NCI-H345 (cell line): ENCODE measurements at places on chromosomes 1 and 21.

DNA sequence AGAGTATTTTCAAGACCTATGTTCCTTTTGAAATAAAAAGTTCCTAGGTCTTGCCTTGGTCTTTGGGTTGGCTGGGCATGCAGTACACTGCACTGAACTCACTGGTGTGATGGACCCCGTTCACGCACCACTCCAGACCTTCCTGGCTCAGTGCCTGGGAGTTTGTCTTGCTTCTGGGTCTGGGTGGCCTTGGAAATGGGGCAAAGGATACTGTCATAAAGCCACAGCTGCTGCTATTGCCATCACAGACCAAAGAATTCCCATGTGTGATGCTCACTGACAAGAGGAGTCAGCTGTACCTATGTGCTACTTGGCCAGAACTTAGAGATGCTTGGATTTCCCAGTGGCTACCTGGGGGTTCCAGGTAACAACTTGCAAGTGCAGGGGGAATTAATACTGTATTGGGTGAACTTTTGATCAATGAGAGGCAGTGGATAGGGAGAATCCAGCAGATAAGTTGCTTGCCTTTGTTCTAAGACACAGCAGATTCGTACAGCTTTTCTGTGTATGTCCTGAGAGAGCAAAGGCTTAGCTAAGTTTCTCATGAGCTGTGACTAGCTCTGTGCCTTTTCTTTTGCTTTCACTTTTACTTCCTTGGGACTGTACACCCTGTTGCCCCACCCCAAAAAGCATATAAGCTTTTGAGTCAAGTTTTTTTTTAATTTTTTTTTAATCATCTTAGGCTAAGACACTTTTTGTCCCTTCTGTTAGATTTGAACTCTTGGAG, 115.3 kb downstream of the RUNX1 start:
- no peak for DNase-seq

- DNase-seq, result no peak
Observed at GRCh38 chr1:231512147-231512698, 16.2 kb upstream of the TSNAX start.

- no peak for DNase-seq
Observed at GRCh38 chr1:56339093-56339492, 240.3 kb downstream of the PLPP3 start.

- DNase-seq, result peak; percentile 59
Observed at GRCh38 chr1:23634840-23635651, 56.6 kb upstream of the RPL11 start.

DNA sequence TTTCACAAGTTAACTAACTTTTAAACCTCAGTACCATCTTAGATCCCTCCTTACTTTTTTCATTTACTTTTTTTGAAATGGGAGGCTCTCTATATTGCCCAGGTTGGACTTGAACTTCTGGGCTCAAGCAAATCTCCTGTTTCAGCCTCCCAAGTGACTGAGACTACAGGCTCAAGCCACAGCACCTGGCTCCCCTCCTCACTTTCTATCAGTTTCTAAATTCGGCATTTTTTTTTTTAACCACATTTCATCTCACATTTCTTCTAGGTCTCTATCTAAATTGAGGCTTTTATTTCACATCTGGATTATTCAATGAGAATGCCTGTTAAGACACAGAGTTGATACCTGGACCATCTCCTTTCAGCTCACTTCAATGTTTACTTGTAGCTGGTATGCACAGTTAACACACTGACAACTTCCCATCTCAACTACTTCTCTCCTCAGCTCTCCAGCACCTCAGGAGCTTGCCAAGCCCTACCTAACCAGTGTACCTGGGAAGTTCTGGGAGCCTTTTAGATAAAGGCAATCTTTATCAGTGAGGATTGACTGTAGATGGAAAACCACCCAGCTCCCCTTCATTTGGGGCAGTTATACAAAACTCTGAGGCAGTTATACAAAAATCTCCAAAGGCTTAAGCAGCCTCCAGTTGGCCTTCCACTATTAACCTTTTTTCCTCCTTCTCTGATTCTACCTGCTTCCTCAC, 3.4 kb downstream of the USP33 start:
- no peak for DNase-seq

- DNase-seq, result no peak
Observed at GRCh38 chr1:100782473-100783039, 63.0 kb downstream of the VCAM1 start.

DNA sequence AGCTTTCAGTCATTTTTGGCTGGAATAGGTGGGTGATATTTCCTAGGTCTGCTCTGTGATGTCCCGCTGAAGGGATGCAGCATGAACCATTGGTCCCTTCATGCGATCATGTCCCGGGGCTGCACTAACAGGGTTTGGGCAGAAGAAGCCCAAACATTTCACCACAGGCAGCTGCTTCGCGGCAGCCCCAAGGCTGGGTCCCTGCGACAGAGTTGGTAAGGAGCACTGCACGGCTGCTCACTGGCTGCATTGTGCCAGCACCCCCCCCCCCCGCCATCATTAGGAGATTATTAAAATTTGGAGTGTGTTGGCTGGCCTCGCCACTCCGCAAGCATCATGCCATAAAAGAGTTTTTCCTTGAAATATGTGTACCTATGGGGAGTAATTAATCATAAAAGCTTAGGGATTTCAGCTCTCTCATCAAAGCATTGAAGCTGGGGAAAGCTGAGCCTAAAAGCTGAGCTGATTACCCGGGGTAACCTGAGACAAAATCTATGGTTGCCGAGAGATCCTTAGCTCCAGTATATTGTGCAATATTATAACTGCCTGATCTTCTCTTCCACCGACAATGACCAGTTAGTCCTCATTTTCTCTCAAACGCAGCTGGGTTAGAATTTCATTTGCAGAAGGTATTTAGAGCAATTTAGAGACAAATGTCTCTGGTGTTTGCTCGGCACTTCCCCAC, 62.5 kb downstream of the PEX14 start:
- peak; percentile 52 for DNase-seq

GRCh38 chr1:88774151-88774556, 90.1 kb downstream of the PKN2 start:
- no peak for DNase-seq

DNA sequence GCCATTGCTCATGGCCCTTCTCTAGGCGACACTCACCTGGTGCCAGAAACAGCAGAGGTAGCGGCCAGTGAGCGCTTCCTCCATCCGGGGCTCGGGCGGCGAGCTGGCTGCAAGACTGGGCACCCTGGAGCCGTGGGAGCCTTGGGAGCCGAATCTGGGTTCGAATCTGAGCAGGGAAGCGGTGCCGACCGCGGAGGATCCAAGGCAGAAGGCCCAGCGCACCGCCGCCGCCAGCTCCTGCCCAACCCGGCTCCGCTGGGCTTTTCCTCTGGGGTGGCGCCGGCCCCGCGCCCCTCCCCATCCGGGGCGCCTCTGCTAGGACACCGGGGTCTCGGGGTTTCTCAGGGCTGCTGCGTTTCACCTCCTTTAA, 1.7 kb upstream of the PRDM16 start:
- DNase-seq, result no peak

- DNase-seq, result no peak
Observed at GRCh38 chr1:163263818-163264655, 57.7 kb upstream of the NUF2 start.

DNA sequence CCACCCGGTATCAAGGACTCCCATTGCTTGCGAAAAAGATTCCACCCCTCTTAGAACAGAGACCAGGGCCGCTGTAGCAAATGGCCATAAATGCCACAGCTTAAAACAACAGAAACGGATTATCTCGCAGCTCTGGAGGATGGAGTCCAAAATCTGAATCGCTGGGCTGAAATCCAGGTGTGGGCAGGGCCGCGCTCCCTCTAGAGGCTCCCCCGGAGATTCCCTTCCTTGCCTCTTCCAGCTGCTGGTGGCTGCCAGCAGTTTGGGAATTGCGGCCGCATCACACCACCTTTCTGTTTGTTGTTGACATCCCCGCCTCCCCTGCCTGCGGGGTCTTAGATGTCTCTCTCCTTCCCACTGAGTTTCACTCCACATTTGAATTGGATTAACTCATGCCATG, 15.6 kb downstream of the PDE9A start:
- DNase-seq, result peak; percentile 45

DNA sequence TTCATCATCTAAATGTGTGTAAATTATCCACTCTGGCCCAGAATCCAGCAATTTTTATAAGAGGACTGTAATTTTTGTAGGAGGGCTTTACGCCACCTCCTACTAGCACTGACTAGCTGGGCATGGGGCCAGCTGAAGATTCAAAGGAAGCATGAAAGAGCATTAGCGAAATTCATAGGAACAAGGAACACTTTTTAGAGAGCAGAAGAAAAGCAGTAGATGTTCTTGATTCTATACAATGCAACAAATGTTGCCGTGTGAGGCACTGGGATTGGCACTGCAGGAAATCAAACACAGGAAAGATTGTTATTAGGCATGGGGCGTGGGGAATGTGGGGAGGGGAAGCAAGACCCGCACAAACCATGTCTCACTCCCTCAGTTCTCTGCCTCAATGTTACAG, 58.4 kb upstream of the PARP1 start:
- no peak for DNase-seq

DNA sequence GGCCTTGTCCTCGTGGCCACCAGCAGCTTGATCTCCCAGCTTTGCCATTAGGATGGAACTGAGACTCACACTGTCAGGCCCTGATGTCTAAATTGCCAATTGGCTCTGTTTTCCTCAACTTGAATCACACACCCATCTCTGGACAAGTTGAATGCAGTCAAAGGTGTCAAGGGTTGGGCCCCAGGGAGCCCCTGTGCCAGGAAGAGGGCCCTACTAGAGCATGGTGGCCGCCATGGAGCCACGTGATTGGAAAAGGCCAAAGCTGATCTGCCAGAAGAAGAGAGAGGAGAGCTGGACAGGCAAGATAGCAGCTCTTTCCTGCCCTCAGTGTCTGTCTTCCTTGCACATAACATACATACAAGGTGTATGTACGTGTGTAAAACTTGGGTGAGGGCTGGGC, 54.9 kb upstream of the NEK2 start:
- no peak for DNase-seq

- DNase-seq, result no peak
Observed at GRCh38 chr21:44019568-44019958, 7.5 kb downstream of the TRAPPC10 start.

DNA sequence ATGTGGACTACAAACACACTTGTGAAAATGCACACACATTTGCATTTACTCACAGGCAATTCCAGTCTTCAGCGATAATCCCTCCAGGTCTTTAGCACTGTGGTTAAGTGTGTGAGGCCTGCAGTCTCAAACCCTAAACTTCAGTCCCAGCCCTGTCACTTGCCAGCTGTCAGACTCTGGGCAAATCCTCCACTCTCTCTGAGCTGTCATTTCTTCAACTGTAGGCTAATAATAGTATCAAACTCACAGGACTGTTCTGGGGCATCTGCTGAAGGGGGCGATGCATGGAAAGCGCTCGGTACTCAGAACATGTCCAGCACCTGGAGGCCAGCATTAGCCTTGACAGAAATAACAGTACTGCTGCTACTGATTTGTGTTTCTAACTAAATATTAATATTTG, 48.2 kb downstream of the NEK2 start:
- no peak for DNase-seq

DNA sequence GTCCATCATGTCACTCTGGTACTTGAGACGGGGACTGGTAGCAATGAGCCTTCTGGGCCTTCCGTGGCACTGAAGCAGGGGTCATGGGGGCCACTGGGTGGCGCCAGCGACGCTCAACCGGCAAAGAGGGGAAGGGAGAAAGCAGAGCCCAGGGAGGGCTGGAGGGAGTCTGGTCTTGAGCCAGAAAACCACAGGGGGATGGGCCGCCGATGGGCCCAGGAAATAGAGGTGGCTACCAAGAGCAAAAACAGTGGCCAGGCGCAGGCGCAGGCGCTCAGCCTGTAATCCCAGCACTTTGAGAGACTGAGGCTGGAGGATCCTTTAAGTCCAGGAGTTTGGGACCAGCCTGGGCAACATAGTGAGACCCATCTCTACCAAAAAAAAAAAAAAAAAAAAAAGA, 21.8 kb downstream of the EXOC8 start:
- peak; percentile 4 for DNase-seq

DNA sequence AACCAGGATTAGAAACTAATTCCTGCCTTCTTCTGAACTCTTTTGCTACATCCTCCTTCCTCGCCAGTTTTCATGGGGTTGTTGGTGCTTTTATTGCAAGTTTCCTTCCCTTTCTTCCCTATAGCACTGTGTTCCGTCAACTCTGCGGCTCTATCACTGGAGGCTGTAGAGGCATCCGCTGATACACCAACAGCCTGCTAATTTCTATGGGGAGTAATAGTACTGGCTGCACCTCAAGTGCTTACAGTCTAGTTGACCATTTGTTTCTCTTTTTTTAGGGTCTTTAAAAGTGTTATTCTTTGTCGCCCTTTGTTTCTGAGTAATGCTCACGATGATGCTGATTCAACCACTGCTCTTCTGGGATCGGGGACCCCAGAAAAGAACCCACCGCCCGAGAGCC, 746 bp downstream of the MIS18A start:
- no peak for DNase-seq

- no peak for DNase-seq
Observed at GRCh38 chr1:151237678-151238466, 16.7 kb upstream of the PSMD4 start.
